ENCODE measurements at places on chromosomes 2 and 18.

- no peak for DNase-seq
Observed at GRCh38 chr2:147463881-147464520, 380.8 kb upstream of the ACVR2A start.

GRCh38 chr2:236968880-236969534, 116.7 kb upstream of the COPS8 start:
- DNase-seq, result no peak

- DNase-seq, result no peak
Observed at GRCh38 chr2:240233885-240234502, 93.5 kb upstream of the OTOS start.

GRCh38 chr18:51751901-51752300, 554.4 kb upstream of the MEX3C start:
- no peak for DNase-seq

- DNase-seq, result no peak
Observed at GRCh38 chr2:197805715-197806633, 1.6 kb downstream of the PLCL1 start.

DNA sequence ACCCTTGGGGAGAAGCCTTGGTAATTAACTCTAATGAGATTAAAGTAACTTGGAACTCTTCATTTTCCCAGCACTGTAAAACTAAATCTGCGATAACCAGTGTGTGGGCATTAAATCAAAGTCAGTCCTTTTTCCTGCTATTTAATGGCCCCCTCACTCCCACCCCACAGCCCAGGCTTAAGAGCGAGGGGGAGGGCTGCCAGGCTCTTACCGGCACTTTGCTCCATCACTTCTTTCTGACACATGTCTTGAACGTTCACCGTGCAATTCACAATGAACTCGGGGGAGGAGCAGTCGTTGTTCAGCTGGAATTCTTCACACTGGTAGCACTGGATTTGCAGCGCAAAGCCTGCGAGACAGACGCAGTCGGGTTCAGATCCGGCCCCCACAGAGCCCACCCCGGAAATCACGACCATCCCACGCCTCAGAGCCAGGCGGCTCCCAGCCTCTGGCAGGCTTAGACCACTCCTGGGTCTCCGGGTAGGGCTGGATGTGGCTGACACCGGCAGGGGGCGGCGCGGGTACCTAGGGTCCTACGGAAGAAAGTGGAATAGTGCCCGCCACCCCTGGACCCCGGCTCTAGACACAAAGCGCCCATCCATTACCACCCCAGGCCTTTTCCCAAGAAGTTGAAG, 1.7 kb downstream of the LYPD1 start:
- no peak for DNase-seq

All from GM12864 (cell line).